ENCODE measurements at places on chromosomes 12 and 14.

DNA sequence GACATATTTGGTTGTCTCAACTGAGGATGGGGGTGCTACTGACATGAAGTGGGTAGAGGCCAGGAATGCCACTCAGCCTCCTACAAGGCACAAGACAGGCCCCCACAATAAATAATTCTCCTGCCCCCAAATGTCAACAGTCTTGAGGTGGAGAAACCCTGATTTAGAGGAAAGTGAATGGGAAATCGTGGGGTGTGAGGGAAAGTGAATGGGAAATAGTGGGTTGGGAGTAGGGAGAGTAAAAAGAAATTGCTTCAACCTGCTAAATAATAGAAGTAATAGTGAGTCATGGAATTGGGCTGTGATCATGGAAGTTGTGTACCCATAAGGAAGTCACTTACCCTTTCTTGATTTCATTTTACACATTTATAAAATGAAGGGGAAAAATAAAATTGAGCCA, 16.7 kb upstream of the TMEM233 start:
- peak overlapping the region; percentile 6 for H3K27ac ChIP-seq
- H3K27me3 ChIP-seq = peaks cover 10% of the 10 kb centered on the region
- no peak overlapping the region for H3K4me3 ChIP-seq
- no peaks in the 10 kb centered on the region for H3K4me1 ChIP-seq
- H3K36me3 ChIP-seq = no peaks in the 10 kb centered on the region

DNA sequence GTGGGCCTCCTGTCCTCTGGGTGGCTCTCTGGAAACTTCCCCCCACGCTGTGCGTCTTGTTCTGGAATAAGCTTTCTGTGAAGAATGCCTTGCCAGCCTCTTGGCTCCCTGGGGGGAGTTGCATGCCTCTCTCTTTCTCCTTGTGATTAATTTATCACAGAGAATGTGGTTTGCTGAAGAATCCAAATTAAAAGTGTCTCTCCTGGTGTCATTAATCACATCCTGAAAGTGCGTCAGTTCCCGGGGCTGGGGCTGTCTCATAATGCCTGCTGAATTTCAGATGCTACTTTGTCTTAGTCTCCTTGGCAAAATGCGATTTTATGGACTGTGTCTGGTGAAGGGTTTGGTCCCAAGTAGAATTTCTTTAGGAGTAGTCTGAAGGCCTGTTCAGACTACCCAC, 787.7 kb upstream of the TMEM132C start:
- H3K4me3 ChIP-seq = no peak overlapping the region
- no peak overlapping the region for H3K27ac ChIP-seq
- H3K4me1 ChIP-seq = no peaks in the 10 kb centered on the region

GRCh38 chr12:50057000-50057841, at the start of gene ASIC1:
TSS of gene ASIC1 (plus strand) at chr12:50057596. CDS start at chr12:50058767, 1,171 bp downstream.
- peaks cover 7% of the 10 kb centered on the region for H3K36me3 ChIP-seq
- peak within 1 kb of the TSS; percentile 3 for H3K27ac ChIP-seq
- DNase-seq = peak; percentile 25

DNA sequence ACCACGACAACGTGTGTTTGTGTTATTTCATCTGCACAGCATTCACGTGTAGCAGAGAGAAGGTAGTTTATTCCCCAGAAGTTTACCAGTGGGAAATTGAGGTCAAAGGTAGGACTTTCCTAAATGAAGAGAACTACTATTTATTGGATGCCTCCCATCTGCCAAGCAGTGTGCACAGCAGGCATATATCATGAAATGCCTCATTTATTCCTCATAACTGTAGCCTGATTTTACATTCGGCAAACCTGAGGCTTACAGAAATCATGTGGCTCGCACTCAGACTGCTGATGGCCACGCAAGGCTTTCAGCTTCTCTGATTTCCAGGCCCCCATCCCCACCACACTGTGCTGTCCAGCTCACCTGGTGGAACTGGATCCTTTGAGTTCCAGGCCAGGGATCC, 33.5 kb downstream of the NTF3 start:
- H3K27ac ChIP-seq = no peak overlapping the region
- no peaks in the 10 kb centered on the region for H3K4me1 ChIP-seq
- H3K36me3 ChIP-seq = no peaks in the 10 kb centered on the region
- peaks cover 8% of the 10 kb centered on the region for H3K27me3 ChIP-seq
- DNase-seq = no peak
- no peak overlapping the region for H3K4me3 ChIP-seq

- H3K4me3 ChIP-seq = peak overlapping the region; percentile 99
- no peak for DNase-seq
- H3K4me1 ChIP-seq = peaks cover 56% of the 10 kb centered on the region
- peaks cover 21% of the 10 kb centered on the region for H3K36me3 ChIP-seq
- H3K27ac ChIP-seq = peak overlapping the region; percentile 99
These were observed 657 bp downstream of the METAP2 start for GRCh38 chr12:95474660-95474958.

- peaks cover 62% of the 10 kb centered on the region for H3K4me1 ChIP-seq
- no peak overlapping the region for H3K4me3 ChIP-seq
- no peak for DNase-seq
- H3K36me3 ChIP-seq = peaks cover 25% of the 10 kb centered on the region
These were observed 12.3 kb downstream of the GTF2A1 start for GRCh38 chr14:81208489-81208888.

DNA sequence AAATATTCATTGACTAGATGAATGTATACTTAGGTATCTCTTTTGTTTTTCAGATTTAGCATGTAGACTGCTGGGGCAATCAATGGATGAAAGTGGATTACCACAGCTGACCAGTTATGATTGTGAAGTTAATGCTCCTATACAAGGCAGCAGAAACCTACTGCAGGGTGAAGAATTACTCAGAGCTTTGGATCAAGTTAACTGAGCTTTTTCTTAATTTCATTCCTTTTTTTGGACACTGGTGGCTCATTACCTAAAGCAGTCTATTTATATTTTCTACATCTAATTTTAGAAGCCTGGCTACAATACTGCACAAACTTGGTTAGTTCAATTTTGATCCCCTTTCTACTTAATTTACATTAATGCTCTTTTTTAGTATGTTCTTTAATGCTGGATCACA, 15.3 kb upstream of the SNAPC1 start:
- H3K27me3 ChIP-seq = no peaks in the 10 kb centered on the region
- H3K4me1 ChIP-seq = peaks cover 32% of the 10 kb centered on the region
- DNase-seq = no peak
- H3K36me3 ChIP-seq = peaks cover 18% of the 10 kb centered on the region
- no peak overlapping the region for H3K4me3 ChIP-seq

DNA sequence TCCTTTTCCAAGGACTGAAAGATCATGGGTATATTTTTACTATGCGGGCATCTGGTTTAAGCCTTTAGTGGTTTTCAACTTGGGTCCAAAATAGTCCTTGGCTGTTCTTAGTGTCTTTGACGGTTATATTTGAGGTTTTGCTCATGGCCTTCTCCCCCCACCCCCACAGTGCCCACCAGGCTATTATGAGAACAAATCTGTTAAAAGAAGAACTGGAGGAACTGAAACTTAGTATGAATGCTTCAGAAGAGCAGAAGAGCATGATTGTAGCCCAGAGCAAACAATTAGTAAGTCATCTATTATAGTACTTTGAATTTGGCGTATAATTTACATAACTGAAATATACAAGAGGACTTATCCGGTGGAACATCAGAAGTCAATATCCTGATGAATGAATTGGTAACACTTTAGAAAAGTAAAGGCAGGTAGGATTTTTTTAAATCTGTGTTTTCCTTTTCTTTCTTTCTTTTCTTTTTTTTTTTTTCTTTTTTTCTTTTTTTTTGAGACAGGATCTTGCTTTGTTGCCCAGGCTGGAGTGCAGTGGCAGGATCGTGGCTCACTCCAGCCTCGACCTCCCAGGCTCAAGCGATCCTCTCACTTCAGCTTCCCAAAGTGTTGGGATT, 71.8 kb upstream of the BCAT1 start:
- H3K27ac ChIP-seq = peak overlapping the region; percentile 83
- no peaks in the 10 kb centered on the region for H3K27me3 ChIP-seq
- peak; percentile 66 for DNase-seq
- peaks cover 40% of the 10 kb centered on the region for H3K4me1 ChIP-seq
- peak overlapping the region; percentile 80 for H3K4me3 ChIP-seq
